ENCODE measurements at places on chromosomes 16 and 17.

DNA sequence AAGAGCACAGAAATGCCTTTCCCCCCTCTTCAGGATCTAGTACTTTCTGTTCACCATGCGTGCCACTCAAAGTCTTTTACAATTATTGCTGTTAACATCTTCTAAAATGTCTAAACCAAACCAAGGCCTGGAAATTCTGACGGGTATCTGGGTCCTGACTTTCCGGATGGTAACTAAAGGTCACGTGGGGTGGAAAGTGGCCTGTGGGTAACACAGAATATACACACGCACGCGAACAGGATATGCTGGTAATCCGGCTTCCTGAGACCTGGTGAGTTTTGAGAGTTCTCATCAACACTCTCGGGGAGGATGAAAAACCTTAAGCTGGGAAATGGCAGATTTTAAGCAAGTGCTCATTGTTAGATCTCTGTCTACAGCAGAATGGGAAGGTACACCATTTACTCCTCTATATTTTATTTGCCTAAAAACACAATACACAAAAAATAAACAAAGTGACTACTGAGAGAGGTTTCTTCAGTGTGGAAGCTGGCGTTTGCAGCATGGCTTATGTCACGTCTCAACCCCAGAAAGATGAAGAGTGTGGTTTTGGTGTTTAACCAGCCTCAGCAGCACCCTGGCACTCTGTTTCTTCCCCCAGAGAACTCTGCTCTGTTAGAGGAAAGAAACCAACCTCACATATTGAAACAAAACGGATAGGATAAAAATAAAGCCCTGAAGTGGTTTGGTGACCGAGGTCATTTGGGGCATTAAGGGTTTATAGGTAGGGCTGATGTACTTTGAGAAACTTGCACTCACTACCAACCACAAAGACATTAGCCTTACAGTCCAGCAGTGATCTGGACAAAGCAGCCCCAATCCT lies 37.3 kb downstream of the SMG6 start:
- DNase-seq = no peak
- H3K27ac ChIP-seq = peak overlapping the region; percentile 53
- no peak overlapping the region for H3K4me3 ChIP-seq
- no peaks in the 10 kb centered on the region for H3K27me3 ChIP-seq
- peaks cover 17% of the 10 kb centered on the region for H3K36me3 ChIP-seq

DNA sequence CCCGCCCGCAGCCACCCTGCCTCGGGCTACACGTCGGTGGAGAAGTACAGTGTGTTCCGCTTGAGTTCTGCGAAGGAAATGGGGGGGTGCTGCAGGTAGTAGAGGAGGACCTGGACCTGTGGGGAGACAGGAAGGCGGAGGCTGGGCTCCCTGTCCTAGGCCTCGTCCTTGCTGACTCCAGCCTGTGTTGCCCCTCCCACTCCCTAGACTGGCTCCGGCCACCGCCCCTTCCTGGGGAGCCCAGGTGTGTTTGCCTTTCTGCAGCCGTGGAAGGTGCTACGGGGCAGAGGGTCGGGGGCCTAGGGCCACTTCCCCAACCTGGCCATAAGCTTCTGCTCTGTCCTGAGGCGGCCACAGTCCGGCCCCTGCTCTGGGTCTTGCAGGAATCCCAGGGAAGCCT lies 9.1 kb downstream of the TIMM22 start:
- no peaks in the 10 kb centered on the region for H3K27me3 ChIP-seq
- H3K27ac ChIP-seq = peak overlapping the region; percentile 81
- peak overlapping the region; percentile 6 for H3K4me3 ChIP-seq
- H3K4me1 ChIP-seq = peaks cover 79% of the 10 kb centered on the region
- peaks cover 94% of the 10 kb centered on the region for H3K36me3 ChIP-seq

- no peaks in the 10 kb centered on the region for H3K27me3 ChIP-seq
- no peaks in the 10 kb centered on the region for H3K4me1 ChIP-seq
- no peak for DNase-seq
- no peaks in the 10 kb centered on the region for H3K36me3 ChIP-seq
- H3K27ac ChIP-seq = no peak overlapping the region
Observed at GRCh38 chr16:17567455-17567854, 96.7 kb upstream of the XYLT1 start.

GRCh38 chr17:77420804-77421629 lies 280.2 kb downstream of the SEC14L1 start:
- H3K36me3 ChIP-seq = peaks cover 16% of the 10 kb centered on the region
- DNase-seq = no peak
- peaks cover 90% of the 10 kb centered on the region for H3K4me1 ChIP-seq
- no peak overlapping the region for H3K4me3 ChIP-seq
- no peaks in the 10 kb centered on the region for H3K27me3 ChIP-seq

- no peaks in the 10 kb centered on the region for H3K27me3 ChIP-seq
- no peak overlapping the region for H3K27ac ChIP-seq
- no peaks in the 10 kb centered on the region for H3K4me1 ChIP-seq
- no peak for DNase-seq
- H3K36me3 ChIP-seq = no peaks in the 10 kb centered on the region
- no peak overlapping the region for H3K4me3 ChIP-seq
Observed at GRCh38 chr16:5678371-5678770, 580.8 kb upstream of the EEF2KMT start.

DNA sequence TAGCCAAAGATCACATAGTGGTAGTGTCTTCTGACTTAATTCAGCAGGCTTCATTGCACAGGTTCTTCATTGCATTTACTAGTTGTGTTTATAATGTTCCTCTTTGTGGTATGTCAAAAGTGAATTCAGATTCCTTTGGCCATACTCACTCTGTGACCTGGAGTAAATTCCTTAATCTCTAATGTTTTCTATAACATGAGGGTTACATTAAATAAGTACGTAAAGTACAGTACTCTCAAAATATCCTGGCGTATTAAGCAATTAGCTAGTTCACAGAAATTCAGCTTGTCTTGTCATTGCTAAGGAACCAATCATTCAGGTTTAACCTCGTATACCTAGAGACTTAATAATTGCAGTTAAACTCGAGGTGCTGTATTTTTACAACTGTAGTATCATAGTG lies 4.2 kb downstream of the RPS6KB1 start:
- DNase-seq = no peak
- H3K4me3 ChIP-seq = no peak overlapping the region
- no peaks in the 10 kb centered on the region for H3K36me3 ChIP-seq
- peaks cover 31% of the 10 kb centered on the region for H3K4me1 ChIP-seq

DNA sequence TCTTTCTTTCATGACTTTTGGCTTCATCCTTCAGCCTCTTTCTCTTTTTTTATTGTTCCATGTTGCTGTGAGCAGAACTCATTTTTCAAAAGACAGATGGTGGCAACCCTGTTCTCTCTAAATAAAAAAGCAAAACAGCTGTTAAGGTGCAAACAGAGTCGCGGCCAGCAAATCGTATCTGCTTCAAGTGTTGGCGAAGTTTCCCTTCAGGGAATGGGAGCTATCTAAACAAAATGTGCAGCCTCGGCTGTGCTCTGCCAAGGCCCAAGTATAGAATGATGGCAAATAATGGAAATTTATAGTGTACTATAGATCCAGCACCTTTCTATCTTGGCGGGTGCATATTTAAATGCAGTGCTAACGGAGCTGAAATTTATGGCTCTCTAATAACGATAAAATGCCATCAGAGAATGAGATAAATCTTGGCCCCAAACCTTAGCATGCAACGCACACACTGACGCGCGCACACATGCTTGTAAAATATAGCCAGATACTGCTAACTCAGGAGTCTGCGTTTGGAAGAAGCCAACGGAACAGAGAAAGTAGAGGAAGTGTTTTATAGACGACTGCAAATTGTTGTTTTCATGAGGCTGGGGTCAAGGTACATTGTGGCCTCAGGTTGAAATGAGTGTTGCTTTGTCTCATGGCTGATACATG lies 315.5 kb upstream of the RBFOX1 start:
- H3K36me3 ChIP-seq = no peaks in the 10 kb centered on the region
- H3K27me3 ChIP-seq = no peaks in the 10 kb centered on the region
- no peak for DNase-seq
- H3K27ac ChIP-seq = no peak overlapping the region
- no peaks in the 10 kb centered on the region for H3K4me1 ChIP-seq

DNA sequence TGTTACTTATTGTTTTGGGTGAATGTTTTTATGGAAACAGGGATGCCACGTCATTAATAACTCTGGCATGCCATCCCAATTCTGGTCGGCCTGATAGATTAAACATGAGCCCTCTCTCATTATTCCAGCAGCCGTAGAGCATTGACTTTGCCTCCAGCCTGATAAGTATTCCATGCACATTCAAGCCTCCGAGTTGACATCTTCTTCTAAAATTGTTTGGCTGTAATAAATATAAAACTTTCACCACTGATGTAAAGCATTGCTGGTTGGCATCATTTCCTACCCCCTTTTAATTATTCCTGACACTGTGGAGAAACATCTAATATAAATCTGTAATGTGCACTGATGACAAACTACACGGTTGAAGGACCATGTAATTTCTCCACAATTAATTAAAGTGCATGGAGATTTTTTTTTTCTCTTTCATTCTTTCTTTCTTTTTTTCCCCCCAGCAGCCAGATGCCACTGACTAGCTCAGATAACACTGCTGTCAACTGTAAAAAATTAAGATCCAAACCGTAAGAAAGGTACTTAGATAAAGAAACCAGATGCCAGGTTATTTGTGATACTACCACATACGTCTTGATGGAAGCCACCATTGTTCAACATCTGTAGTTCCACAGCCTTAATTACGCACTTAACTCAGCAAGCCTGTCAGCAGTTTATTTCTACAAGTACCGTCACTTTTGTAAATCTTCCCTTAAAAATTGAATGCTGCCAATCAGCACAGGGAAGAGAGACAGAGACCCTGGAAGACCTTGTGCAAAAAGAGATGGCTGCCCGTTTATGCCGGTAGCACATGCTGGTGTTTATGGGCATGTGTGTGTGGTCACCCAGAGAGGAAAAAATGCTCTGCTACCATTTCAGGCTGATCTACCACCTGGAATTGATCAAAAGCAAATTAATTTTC lies 237.7 kb downstream of the IRX3 start:
- H3K4me1 ChIP-seq = no peaks in the 10 kb centered on the region
- H3K27me3 ChIP-seq = no peaks in the 10 kb centered on the region
- H3K36me3 ChIP-seq = no peaks in the 10 kb centered on the region
- no peak for DNase-seq
- H3K4me3 ChIP-seq = no peak overlapping the region

- peaks cover 7% of the 10 kb centered on the region for H3K36me3 ChIP-seq
- peaks cover 71% of the 10 kb centered on the region for H3K4me1 ChIP-seq
- peak; percentile 91 for DNase-seq
- peak overlapping the region; percentile 55 for H3K4me3 ChIP-seq
Observed at GRCh38 chr16:67177743-67178699, 5.7 kb downstream of the MATCAP1 start.

DNA sequence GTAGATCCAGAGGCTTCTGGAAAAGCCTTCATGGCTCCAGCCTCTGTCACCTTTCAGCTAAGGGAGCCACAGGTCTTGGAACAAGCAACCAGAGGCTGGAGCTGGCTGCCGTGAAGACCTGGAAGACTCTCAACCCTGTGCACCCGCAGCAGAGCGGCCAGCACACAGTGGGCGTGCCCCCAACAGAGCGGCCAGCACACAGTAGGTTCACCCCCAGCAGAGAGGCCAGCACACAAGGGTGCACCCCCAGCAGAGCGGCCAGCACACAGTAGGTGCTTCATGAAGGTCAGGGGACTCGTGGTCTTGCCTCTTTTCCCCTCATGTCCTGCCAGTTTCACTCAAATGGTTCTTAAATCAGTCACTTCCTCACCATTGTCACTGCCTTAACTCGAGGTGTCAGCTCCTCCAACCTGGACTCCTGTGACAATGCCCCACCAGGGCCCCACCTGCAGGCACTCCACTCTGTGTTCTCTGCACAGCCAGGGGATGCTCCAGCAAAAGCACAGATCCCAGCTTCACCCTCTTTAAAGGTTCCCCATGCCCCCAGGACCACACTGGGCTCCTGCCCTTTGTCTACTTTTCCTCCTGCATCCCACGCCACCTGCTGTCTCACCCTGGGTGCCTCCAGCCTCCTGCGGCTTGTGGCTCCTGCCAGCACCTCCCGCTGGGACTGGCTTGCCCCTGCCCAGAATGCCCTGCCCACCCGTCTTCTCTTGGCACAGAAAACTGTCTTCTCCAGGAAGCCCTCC lies 42.4 kb upstream of the DOC2B start:
- no peaks in the 10 kb centered on the region for H3K27me3 ChIP-seq

- peak overlapping the region; percentile 28 for H3K27ac ChIP-seq
- H3K4me3 ChIP-seq = peak overlapping the region; percentile 69
- peaks cover 69% of the 10 kb centered on the region for H3K4me1 ChIP-seq
- H3K36me3 ChIP-seq = peaks cover 57% of the 10 kb centered on the region
- DNase-seq = peak; percentile 78
Observed at GRCh38 chr17:15257258-15257788, 7.8 kb downstream of the PMP22 start.

GRCh38 chr16:81539009-81539758 lies 94.6 kb downstream of the CMIP start:
- DNase-seq = peak; percentile 41
- no peak overlapping the region for H3K4me3 ChIP-seq
- peaks cover 42% of the 10 kb centered on the region for H3K4me1 ChIP-seq

Measured in lower lobe of right lung (tissue), 2 donors.